ENCODE measurements at places on chromosomes 11 and 22. TPM values are rescaled to one million over a fixed set of nuclear protein-coding genes. Genes with fewer than 3 reads are reported as not detected.

OR4A16 gene
- not detected for total RNA-seq

NXPE1 gene
- total RNA-seq: not detected

MICAL3 gene
- total RNA-seq: 34.3 TPM

KIF18A gene
- 5.5 TPM for total RNA-seq

DNA sequence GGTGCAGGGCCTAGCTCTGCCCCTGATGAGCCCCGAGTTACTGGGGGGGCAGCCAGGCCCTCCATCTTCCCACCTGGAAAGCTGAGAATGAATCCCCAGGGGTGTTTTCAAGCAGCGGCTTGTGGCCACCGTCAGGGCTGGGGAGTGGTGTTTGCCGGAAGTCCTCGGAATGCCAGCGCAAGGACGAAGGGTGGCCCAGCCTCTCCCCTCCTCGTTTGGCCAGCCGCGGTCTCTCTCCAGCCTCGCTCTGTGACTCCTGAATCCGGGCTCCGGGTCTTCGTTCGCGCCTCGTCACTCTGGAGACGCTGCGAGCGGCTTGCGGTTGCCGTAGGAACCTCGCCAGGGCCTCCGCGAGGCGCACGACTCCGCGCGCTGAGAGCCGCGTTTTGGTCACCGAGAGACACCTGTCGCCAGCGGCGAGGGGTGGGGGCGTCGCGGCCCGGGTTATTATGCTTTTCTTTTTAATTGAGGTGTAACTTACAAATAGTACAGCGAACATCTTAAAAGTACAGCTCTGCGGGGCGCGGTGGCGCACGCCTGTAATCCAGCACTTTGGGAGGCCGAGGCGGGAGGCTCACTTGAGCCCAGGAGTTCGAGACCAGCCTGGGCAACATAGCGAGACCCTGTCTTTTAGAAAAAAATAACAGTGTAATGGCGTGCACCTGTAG is 6.3 kb upstream of the KDELR3 start:
- DNase-seq: peak; percentile 67

DNA sequence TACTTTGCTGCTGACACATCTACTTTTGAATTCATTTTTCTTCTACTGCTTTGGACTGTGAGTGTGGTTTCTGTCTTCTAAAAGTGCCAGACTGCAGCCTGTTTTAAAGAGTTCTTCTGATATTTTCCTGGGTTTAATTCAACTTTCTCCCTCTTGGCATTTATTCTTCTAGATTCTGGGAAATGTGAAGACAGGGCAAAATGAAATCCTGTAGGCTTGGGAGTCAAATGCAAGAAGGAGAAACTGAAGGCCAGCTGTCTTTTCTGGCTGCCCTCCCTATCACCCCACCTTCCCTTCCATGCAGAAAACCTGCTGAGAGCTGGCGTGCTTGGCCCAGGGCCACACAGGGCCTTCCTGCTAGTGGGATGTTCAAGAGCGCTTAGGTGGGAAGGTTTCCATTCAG is 7.6 kb downstream of the ZNF70 start:
- DNase-seq: no peak

DNA sequence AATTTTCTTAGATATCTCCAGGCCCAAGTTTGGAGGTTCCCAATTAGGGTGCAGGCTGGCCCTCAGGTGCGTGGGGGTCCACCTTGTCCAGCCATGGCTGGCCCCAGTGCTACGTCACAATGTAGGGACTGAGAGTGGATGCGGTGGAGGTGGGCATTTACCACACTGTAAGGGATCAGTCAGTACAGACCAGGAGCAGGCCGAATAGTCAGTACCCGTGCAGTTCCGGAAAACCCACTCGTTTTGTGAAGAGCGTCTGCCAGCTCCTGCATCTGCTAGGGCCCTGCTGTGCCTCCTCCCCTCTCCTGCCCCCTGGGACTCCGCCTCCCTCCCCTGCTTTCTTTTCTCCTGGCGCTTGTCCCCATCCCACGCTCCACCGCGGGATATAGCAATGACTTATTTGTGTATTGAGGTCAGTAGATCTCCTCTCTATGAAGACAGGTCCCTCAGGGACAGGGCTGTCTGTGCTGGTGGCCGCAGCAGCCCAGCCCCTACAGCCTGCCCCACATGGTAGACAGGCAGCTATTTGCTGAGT is 50.4 kb upstream of the SEPTIN5 start:
- DNase-seq: no peak

DNA sequence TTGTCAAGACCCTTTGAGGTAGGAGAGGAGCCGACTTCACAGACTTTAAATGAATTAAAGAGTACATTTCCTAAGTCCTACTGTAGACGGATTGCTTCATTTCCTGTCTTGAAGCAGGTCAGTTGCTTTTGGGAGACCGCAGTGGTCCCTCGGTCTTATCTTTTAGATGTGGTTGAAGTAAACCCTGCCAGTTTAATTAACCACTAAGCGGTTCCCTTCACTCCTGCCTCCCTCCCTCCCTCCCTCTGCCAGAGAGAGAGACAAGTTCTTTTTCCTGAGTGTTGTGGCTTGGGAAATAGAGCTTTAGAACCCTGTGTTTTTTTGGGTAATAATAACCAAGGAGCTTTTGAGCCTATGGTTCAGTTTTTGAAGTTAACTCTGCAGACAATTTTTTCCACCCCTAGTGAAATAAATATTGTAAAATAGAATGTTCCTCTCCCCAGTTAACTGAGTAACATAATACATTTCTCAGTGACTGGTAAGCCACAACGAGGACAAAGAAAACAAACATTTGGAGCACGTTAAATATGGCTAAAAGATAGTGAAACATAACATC is 147.5 kb downstream of the LDLRAD3 start:
- no peak for DNase-seq

DNA sequence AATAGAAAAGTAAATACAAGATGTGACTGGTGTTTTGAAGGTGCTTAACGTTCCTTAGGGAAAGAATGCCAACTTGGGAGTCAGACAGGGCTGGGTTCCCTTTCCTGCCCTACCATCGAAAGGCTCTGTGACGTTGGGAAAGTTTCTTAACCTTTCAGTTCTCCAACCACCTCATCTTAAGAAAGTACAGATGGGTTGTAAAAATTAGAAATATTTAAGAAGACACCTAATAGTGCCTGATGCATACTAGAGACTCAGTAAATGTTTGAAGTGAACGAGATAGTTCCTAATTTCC is 1.1 kb downstream of the GTPBP1 start:
- DNase-seq: no peak

DNA sequence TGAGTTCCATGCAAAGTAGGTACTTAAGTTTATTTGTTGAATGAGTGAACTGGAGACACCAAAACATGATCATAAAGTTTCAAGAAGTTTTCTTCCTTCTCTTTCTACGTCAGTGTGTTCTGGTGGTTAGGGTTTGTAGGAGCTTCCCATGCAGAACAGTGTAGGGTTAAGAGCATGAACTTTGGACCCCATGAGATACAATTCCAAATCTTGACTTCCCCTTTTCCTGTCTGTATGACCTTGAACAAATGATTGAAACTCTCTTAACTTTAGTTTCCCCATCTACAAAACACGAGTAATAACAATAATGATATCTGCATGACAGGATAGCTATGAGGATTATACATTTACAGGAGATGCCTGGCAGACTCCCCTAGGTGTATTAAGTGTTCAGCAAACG is 41.0 kb upstream of the TENM4 start:
- DNase-seq: no peak

DNA sequence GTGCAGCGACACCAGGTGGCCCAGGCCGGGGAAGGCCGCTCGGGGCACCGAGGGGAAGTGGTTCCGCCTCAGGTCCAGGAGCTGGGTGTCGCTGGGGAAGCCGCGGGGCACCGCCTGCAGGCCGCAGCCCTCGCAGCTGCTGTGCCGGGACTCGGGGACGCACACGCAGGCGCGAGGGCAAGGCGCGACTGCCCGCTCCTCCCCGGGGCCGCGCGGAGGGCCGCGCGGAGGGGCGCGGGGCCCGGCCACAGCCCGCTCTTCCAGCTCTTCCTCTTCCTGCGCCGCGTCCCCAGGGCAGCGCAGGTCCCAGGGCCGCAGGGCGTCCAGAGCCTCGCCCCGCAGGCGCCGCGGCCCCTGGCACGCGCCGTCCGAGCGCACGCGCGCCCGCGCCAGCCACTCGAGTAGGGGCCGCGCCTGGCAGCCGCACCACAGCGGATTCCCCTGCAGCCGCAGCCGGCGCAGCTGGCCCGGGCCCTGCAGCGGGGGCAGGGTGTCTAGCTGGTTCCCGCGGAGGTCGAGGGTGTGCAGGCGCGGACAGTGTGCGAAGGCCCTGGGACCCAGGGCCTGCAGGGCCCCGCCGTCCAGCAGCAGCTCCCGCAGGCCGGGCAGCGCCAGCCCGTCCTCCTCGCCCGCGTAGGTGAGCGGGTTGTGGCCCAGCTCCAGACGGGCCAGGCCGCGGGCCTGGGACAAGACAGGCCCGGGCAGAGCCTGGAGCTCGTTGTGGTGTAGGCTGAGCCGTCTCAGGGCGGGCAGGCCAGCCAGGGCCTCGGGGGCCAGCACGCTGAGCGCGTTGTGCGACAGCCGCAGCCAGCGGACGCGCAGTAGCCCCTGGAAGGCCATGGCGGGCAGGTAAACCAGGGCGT is 2.8 kb downstream of the CHADL start:
- DNase-seq: peak; percentile 50

DNA sequence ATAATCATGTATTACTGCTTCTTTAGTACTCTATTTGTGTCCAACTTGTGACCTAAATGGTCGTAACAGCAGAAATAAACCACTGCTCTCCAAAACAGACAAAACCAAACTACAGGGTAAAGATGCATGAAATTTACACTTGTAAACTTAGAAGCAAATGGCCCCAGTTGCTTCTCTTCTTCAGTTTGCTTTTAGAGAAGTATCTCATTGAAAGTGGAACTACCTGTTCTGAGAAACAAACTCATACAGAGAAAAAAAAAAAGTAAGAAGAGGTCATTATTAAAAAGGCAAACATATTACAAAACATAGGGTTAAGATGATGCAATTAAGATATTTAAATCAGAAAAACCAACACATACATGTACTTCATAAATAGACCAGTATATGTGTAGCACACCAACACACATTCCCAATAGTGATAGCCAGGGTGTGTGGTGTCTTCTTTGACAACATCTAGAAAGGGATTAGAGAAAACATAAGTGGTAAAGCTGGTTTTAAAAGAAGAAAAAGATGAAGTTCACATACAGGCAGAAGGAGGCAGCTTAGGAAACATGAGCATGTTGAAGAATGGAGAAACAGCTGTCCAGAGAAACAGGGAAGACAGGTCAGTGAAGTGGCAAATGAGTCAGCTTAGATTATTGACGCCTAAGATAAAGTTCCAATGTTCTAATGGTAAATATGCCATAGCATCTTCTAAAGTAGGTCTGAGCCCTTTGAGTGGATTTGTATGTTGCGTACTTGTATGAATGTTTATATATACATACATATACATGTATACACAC is 844.7 kb upstream of the CCDC90B start:
- DNase-seq: no peak

DNA sequence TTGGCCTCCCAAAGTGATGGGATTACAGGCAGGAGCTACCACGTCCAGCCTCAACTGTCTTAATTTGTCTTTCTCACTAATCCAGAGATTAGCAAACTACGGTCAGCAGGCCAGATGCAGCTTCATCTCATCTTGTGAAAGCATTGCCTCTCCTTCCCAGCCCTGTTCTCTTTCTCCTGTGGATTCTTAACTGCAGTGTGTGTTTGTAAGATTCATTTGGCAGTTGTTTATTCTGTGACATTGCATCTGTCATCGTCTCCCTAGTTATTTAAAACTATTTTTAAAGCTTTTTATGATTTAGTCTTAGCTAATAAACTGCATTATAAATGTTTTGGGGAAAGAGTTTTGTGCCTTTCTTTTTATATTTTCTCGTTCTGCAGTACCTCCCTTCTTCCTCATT is 29.2 kb downstream of the RNF169 start:
- no peak for DNase-seq

- DNase-seq: no peak
These were observed 24.9 kb downstream of the ZBTB16 start for GRCh38 chr11:114084414-114084813.
